Right kidney (tissue), 9 donors: ENCODE measurements at places on chromosomes 3 and 15.
A peak's percentile ranks its signal among the peaks of the same experiment; 100 is the strongest.

DNA sequence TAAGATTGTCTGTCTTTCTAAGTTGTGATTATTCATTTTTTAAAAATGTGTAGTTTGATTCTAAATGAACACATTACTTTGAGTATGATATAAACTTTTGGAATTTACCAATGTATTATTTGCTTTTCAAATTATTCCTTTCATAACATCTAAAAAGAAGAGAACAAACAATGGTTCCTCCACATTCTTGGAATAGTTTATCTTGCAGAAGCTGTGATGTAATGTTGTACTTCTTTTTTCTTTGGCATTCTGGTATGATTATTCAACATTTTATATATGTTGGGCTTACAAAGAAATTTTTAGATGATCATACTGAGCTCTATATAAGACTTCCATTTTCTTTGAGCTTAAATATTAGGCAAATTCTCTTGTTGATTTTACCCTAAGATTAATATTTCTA is 419.2 kb downstream of the DIPK2A start:
- DNase-seq = no peak

- DNase-seq = peak; percentile 20
These were observed 52.2 kb upstream of the OSBPL11 start for GRCh38 chr3:125647318-125648014.

GRCh38 chr15:34588046-34588674 is 4.7 kb upstream of the GOLGA8B start:
- peak; percentile 58 for DNase-seq

- DNase-seq = no peak
These were observed 59.3 kb upstream of the UBE2E1 start for GRCh38 chr3:23746441-23746840.

GRCh38 chr15:71448688-71449114 is 333.4 kb downstream of the THSD4 start:
- DNase-seq = peak; percentile 40

GRCh38 chr15:63623232-63623969 is 26.2 kb downstream of the FBXL22 start:
- DNase-seq = no peak
